Hematopoietic multipotent progenitor cell treated with erythropoietin and hydrocortisone succinate and interleukin-3 and kit ligand, for 15 days (in vitro differentiated cells): ENCODE measurements at places on chromosomes 7 and 10.

DNA sequence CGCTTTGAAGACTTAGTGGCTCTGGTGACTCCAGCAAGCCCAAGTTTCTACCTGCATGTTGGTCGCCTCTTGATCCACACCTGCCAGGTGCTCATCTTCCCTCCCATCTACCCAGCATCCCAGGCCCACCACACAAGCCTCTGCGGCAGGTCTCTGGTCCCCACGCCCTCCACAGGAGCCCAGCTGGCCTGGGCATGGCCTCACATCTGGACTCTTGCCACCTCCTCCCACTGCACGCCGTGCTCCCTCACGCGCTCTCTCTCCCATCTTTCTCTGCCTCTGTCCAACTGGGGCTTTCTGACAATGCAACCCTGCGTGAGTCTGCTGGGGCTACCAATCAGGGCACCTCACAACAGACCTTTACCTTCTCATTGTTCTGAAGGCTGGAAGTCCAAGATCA, 50.2 kb upstream of the FGFR2 start:
- no peak for DNase-seq

DNA sequence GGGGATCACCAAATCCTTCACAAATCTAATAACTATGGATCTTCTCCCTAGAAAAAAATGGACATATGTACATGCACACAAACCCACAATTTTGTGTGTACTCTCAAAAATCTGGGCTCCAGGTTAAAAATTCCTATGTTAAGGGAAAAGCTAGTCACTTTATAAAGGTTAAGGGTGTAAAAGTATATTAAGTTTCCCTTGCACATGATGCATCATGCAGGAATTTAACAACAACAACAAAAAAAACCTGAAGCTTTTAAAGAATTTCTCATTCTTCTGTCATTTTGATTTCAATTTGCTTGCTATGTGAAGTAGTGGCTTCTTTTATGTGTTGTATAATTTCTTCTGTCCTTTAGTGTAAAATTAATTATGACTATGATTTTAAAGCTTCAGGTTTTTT, 123.7 kb downstream of the CNOT4 start:
- no peak for DNase-seq

- no peak for DNase-seq
Measured at GRCh38 chr10:100325158-100325557, 4.9 kb downstream of the PKD2L1 start.

DNA sequence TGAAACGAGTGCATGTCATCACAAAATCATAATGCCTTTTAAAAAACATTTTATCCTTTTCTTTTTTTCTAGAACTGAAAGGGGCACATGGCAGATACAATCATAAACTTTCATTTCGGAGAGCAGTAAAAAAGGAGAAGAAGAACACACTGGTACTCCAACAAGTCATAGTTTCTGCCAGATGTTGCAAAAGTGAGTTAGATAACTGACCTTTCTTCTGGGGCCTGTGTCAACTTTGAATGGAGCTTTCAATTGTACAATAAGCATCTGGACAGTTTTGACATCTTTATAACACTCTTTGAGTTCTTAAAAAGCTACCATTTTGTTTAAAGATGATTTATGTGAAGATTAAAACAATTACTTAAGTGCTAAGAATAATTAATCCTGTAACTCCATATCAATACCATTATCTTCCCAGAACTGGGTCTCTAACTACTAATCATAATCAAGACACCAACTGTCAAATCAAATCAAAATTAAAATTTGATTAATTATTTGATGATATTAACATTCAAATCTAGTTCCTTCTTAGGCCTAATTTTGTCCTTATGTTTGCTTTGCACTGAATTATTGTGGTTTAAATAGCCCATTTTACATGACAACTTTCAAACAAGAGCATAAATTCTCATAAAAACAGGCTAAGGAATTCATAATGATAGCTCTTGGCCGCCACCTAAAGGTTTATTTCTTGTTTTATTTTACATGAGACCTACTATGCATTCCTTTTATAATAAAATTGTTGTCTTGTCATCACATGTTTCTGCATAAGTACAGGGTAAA, 19.5 kb upstream of the ITGB8 start:
- DNase-seq: peak; percentile 11

- DNase-seq: no peak
Measured at GRCh38 chr10:120511165-120511564, 54.1 kb downstream of the PLPP4 start.

DNA sequence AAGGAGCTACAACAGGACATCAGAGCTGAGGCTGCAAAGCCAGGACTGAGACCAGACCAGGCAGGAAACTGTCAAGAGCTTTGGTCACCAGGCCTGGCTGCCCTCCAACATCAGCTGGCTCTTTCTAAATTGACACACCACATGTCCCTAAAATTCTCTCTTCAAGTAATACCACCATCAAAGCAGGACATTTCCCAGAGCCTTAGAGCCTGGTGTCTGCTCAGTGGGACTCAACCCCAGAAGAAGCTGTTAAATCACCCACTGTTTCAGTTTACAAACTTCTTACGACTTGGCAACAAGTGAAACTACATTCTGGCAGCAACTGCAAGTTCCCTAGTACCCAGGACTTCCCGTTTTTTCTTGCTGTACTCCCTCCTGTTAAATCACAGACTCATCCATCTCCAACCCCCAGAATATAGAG, 3.8 kb upstream of the IL6 start:
- DNase-seq: no peak

GRCh38 chr7:132371948-132372347, 204.3 kb downstream of the PLXNA4 start:
- DNase-seq: no peak

DNA sequence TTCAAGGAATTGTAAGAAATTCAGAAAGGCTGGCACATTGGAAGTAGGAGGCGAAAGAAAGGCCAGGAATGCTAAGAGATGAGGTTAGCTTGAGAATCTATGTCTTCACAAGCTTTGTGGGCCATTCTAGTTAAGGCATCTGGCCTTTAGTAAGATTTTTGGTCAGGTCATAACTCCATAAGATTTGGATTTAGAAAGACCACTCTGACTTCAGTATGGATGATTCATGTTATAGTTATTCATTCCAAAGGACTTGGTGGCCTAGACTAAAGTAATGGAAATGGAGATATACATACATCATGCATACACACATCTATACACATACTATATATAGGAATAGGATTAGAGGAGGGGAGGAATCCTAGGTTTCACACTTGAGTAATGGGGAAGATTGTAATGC, 77.5 kb downstream of the SEPTIN7 start:
- DNase-seq: no peak

DNA sequence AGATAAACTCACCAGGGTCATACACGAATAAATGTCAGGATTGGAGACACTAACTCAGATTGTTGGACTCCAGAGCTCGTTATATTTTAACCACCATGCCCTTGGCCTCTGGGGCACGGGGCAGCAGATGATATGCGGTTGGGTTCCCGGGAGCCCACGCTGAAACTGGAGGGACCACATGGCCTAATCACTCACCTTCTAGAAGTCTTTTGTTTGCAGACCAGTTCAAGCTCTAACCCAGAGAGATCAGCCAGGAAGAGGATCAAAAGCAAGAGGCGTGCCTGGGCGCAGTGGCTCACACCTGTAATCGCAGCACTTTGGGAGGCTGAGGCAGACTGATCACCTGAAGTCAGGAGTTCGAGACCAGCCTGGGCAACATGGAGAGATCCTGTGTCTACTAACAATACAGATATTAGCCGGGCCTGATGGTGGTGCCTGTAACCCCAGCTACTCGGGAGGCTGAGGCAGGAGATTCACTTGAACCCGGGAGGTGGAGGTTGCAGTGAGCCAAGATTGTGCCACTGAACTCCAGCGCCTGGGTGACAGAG, 42.6 kb upstream of the ECHDC3 start:
- no peak for DNase-seq

DNA sequence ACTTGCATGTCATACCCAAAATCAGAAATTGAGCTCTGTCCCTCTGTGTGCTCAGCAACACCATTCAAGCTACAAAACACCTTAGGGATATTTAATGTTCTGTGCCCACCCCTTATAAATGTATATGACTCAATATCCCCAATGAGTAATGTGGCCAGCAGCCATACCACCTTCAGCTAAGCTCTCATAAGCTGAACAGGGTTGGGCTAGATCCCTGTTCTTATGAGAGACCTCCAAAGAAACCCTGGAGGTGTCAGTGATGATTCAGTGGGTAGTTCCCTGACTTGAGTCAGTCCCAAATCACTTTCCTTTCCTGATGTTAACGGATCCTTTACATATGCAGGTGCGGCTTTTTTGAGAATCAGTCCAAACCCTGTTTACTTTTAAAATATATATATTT, 253.8 kb downstream of the CREB5 start:
- no peak for DNase-seq

- no peak for DNase-seq
Measured at GRCh38 chr10:133405272-133405671, 11.3 kb downstream of the MTG1 start.

DNA sequence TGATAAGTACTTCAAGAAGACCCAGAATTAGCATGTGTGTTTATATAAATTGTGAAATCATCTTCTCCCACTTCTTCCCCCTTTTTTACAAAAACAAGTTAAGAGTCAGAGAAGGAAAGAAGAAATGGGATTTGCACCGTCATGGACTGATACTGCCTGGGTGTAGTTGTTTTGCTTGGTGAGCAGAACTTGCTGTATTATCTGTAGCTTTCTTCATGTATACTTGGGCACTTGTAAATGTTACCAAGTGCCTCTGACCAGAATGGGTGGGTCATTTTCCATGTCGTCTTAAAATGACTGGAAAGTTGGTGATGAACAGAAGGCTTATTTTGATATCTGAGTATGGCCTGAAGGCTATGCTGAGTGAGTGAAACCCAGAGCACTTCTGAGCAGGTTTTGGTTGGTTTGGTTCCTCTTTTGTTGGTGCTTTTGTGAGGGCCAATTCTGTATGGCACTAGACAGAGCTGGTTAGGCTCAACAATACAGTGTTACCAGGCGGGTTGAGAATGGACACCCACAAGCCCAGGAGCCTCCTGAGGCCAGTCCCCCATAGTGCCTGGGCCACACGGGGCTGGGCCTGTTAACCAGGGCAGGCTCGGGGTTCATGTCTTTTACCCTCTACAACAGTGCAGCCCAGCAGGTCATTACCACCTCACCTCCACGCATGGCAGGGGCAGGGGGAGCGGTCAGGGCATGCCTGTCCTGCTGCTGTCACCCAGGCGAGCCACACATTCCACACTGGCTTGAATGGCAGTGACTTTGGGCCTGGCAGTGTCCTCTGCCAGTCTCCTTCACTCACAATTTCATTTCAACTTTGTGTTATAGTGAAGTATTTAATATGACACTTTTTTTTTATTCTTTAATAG, 115.1 kb downstream of the CCNY start:
- DNase-seq: peak; percentile 70

- DNase-seq: no peak
Measured at GRCh38 chr7:47806701-47807103, 141.6 kb downstream of the PKD1L1 start.

DNA sequence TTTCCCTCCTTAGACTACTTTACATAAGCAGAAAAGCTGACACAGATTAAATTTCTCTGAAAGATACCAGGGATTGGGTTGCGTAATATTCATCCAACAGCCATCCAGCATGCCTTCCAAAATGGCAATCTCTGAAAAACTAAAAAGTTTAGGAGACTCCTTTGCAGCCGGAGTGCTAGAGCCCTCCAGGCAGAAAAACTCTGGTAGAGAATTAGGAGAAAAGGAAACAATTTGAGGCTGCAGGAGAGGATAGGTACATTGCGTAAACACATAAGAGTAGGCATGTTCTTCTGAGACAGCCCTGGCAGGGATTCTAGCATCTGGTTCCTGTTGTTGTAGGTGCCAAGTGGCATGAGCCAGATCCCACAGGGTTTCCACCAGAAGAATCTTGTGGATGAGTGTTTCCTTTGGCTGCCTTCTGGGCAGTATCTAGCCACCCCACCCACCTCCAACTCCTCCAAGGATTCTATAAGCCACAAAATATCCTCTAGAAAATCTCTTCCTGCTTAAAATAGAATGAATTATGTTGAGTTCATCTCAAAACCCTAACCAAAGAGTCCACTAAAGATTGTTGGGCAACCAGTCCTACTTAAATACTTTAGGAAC, 402.4 kb downstream of the HGF start:
- DNase-seq: no peak
